ENCODE measurements at places on chromosomes 2 and 18.

DNA sequence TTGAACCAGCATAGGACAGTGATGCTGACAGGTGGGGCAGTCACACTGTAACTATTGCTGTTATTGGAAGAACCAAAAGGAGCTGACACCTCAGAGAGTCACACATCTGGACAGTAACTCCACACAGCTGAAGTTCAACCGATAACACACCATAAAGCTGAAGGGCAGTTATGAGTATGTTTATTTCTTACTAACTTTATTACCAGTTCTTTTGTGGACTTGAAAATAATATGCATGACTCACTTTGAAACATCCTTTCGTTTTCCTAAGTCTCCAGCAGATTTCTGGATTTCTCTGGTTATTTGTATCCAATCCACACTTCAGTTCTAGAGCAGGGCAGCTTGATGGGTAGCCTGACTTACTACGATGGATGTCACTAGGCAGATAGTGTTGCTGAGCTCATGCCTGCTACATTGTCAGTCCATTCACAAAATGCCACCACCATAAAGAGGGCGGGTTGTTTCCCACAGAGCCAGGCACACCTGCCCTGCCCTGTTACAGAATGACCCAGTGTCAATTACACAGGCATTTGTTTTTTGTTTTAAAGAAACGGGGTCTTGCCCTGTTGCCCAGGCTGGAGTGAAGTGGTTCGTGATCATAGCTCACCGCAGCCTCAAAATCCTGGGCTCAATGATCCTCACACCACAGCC, 8.4 kb upstream of the AGBL5 start:
- no peaks in the 10 kb centered on the region for H3K4me1 ChIP-seq
- H3K36me3 ChIP-seq: peaks cover 42% of the 10 kb centered on the region
- no peak overlapping the region for H3K4me3 ChIP-seq
- H3K27me3 ChIP-seq: no peaks in the 10 kb centered on the region
- H3K27ac ChIP-seq: no peak overlapping the region

DNA sequence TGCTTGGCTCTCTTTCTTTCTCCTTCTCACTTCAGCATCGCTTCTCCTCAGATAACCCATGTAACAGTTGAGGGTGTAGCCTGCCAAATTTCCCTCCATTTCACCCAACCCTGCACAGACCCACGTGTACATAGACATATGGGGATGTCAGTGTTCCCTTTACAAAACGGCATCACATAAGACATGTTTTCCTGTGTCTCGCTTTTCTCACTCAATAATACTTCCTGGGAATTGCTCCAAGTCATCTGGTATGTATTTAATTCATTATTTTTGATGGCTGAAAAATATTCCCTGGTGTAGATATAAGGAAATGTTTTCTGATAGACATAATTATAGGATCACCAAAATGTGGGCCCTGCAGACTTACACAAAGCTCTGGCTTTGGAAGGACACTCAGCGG, 176.8 kb downstream of the LOXHD1 start:
- H3K27ac ChIP-seq: no peak overlapping the region
- peaks cover 23% of the 10 kb centered on the region for H3K36me3 ChIP-seq

DNA sequence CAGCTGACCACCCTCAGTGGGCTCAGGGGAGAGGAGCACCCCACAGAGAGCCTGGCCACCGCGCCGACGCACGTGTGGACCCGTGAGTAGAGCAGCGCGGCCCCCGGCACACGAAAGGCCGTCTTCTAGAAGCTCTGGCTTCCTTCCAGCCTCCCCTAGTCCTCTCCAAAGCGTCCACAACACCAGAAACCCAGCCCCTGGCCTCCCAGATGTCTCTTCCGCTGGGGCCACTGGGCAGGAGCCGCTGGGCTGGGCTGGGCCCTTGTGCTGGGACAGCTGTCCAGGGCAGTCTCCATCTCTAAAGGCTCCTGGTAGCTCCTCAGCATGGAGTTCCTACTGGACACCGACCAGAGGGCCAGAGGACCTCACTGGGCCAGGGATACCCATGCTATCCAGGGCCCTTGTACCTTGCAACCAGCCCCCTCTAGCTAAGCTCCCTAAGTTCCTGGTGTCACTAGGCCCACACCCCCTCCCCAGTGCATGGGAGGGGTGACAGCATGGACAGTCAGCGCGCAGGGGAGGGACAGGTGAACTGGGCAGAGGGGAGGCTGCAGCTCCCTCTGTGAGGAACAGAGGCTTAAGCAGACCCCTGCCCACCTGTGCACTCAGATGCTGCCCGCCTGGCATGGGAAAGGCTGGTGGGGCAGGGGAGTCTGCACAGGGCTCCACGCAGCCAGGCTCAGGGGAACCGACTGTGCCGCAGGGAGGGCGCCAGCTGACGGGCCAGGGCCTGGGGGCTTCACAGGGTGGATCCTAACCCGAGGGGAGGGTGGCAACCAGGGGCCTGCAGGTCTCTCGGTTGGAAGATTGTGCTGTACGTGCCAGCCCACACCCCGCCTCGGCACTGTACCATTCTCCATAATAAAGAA, 32.9 kb downstream of the MTERF4 start:
- no peak overlapping the region for H3K27ac ChIP-seq
- no peaks in the 10 kb centered on the region for H3K27me3 ChIP-seq
- no peaks in the 10 kb centered on the region for H3K4me1 ChIP-seq

GRCh38 chr18:71443706-71444480, 1100.2 kb downstream of the CBLN2 start:
- no peaks in the 10 kb centered on the region for H3K4me1 ChIP-seq
- H3K36me3 ChIP-seq: no peaks in the 10 kb centered on the region
- H3K27ac ChIP-seq: no peak overlapping the region
- DNase-seq: no peak
- no peaks in the 10 kb centered on the region for H3K27me3 ChIP-seq

DNA sequence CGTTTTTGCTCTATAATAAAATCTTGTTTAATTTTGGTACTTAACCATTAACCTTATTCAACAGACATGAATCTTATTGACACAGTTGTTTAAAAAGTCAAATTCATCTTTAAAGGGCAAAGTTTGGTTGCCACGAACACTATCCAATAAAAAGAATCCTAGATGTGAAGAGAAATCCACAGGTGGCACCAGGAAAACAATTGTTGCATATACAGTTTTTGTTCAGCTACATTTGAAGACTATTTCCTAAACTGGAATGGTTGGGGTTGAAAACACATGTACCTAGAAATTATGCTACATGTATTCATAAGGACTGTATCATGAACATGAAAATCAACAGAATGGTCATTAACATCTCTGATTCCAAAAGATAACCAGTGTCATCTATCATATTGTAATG, 71.1 kb upstream of the GULP1 start:
- no peaks in the 10 kb centered on the region for H3K27me3 ChIP-seq
- H3K4me1 ChIP-seq: no peaks in the 10 kb centered on the region

DNA sequence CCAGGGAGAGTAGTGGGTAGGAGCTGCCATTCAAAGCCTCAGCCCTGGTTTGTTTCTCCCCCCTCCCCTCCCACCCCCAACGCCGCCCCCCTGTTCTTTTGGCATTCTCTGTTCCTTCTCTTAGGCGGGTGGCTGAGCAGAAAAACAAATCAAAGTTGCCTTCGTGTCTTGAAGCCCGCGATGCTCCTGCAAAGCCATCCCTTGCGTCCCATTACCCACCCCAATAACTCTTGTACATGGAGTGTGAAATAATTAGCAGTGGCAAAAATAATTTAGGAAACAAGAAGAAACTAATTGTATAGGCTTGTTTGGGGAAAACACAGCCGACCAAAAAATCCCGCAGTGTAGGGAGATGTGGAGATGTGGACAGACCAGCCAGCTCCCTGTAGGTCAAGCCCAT, 59.6 kb downstream of the CELF4 start:
- no peak overlapping the region for H3K4me3 ChIP-seq
- H3K27me3 ChIP-seq: no peaks in the 10 kb centered on the region
- H3K36me3 ChIP-seq: no peaks in the 10 kb centered on the region

DNA sequence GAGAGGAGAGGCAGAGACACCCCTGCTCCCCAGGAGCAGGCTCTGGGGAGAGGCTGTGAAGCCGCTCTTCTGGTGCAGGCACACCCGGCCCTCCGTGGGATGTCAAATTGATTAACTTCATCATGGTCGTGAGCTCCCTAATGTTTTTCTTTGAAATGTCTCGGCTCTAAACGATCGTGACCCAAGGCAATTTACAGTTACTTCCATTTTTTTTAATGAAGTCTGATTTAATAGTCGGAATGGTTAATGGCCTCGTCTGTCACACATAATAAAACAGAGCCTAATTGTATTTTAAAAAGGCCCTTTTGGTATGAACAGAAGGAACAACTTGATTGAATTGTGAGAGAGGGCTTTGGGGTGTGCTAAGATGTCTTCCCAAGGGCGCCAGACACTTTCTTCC, 130.2 kb downstream of the SMAD2 start:
- H3K36me3 ChIP-seq: no peaks in the 10 kb centered on the region
- no peaks in the 10 kb centered on the region for H3K27me3 ChIP-seq
- H3K27ac ChIP-seq: no peak overlapping the region
- H3K4me3 ChIP-seq: no peak overlapping the region

DNA sequence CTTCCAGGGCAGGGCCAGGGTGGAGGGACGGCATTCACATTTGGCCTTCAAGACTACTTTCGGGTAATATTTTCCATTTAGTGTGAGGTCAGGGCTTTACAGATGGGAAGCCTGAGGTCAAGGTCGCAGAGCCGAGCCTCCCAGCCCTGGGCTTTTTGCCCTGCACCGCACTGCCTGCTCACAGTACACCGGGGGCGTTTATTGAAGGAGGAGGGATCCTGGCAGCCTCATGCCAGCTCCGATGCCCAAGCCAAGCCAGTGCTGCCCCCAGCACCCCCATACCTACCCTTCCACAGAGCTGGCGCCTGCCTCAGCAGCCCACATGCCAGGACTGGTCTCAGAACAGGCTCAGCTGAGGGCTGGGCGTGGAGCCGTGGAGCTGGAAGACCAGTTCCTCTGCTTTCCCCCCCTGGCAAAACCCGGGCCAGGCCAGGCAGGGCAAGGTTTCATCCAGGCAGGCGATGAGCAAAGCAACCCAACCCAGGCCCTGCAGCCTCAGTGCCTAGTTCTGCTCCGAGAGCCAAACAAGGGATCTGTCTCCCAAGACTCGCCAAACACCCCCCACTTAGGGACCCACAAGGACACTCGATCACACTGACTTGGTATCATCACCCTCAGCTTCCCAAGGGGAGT, 11.9 kb downstream of the SDC1 start:
- H3K36me3 ChIP-seq: no peaks in the 10 kb centered on the region
- DNase-seq: no peak
- H3K27ac ChIP-seq: no peak overlapping the region
- no peaks in the 10 kb centered on the region for H3K27me3 ChIP-seq
- no peaks in the 10 kb centered on the region for H3K4me1 ChIP-seq

GRCh38 chr18:52620926-52621439, 281.0 kb downstream of the DCC start:
- H3K36me3 ChIP-seq: no peaks in the 10 kb centered on the region
- no peak for DNase-seq
- no peak overlapping the region for H3K27ac ChIP-seq

DNA sequence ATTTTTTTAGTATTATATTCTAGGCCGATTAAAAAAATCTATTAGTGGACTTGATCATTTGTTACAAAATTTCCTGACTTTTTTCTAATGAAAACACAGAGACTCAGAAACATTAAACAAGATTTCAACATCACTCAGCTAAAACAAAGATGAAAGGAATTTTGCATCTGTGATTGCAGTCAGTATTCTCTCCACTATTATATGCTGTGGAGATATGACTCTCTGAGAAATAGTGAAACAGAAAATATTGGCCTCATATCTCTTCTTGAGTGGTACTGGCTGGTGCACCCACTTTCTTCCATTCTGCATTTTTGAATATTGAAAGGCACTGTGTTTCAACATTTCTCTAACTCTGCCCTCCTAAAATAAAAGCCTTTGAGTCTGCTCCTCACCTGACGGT, 914.2 kb downstream of the TSN start:
- no peak overlapping the region for H3K4me3 ChIP-seq
- H3K4me1 ChIP-seq: no peaks in the 10 kb centered on the region
- no peaks in the 10 kb centered on the region for H3K36me3 ChIP-seq
- no peak for DNase-seq
- no peaks in the 10 kb centered on the region for H3K27me3 ChIP-seq

DNA sequence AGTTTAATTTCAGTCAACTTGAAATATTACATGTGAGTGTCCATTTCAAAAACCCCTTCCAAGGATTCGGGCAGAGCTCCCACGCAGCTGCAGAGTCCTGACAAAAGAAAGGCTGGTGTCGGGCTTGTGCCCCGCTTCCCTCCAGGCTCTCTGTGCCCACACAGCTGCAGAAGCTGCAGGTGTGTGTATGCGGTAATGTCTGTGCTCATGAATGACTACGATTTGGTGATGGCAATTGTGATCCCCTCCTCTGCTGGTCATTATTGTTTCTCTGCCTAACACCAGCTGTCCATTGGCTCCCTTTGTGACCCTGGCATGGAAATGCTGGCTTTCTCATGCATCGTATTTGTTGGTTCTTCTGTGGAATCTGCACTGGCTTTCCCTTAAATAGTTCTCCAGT, 224.8 kb downstream of the NUP35 start:
- H3K4me3 ChIP-seq: no peak overlapping the region
- no peaks in the 10 kb centered on the region for H3K36me3 ChIP-seq
- no peaks in the 10 kb centered on the region for H3K27me3 ChIP-seq
- DNase-seq: no peak

DNA sequence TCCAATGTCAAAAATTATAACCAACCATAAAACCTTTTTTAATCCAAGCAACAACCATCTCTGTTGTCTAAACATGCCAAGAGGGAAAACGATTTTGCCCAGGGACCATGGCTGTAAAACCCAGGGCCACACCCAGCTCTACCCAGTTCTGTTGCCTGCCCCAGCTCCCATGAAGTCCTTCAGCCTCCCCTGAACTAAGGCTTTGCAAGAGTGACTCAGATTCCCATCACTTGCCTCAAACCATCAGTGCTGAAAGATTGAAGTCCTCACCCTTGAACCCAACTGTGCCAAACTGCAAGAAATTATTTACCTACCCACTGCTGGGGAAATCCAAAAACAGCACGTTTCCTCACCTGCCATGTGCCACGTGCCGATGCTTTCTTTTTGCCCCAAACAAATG, 102.5 kb downstream of the TFCP2L1 start:
- H3K4me3 ChIP-seq: no peak overlapping the region
- DNase-seq: no peak
- H3K36me3 ChIP-seq: no peaks in the 10 kb centered on the region

DNA sequence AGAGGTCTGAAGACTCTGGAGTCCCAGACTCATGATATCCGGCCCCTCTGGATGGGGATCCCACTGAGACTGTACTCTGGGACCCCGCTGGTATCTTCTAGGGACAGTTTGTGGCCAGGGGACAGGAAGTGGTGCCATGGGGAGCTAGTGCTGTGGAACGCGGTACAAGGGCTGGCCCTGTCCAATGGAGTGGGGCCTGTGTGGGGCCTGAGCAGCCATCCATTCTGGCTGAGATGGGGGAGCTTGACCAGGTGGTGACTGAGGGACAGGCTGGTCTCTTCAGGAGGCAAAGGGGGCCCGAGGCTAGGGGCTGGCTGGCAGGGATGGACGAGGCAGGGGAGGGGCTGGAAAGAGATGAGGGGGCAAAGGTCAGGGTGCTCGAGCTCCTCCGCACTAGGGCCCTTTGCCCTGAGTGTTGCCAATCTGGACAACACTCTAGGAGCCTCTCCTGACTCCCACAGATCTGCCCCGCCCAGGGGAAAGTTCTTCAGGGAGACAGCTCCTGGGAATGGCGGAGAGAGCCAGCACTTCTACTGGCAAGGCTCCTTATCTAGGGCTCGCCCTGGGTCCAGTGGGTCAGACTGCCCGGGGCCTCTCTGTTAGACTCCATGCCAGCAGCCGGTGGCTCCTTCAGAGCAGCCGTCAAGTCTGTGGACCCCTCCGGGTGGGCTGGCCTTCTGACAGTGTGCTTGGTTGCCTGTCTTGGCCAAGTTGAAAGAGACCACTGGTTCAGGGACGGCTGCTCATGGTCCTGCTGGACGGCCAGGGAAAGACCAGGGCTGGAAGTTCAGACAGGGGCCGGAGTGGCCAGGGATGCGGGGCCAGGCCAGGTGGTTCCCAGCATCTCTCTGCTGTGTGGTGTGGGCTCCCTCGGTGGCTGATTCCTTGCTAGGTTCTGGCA, 12.3 kb downstream of the MALL start:
- no peak overlapping the region for H3K27ac ChIP-seq
- no peaks in the 10 kb centered on the region for H3K27me3 ChIP-seq
- no peak for DNase-seq

Measured in CD14-positive monocyte (primary cell).